Stimulated activated naive CD4-positive, alpha-beta T cell (primary cell): ENCODE measurements at places on chromosomes 16 and 17.
A peak's percentile ranks its signal among the peaks of the same experiment; 100 is the strongest.

DNA sequence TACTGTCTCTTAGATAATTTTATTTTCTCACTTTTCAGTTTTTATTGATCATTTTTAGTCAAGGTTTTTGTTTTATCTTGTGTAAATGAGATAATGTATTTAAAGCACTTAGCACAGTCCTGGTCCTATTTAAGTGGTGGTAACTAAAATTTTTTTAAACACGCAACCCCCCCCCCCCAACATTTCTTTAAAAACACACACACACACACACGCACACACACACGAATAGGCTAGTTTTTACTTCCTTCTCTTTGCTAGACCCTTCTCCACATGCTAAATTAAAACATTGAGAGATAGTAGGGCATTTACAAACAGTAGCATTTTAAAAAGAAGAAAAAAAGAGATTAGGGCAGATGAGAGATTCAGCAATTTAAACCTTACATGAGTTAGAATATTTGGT, 5.0 kb downstream of the NFATC3 start:
- no peak for DNase-seq

DNA sequence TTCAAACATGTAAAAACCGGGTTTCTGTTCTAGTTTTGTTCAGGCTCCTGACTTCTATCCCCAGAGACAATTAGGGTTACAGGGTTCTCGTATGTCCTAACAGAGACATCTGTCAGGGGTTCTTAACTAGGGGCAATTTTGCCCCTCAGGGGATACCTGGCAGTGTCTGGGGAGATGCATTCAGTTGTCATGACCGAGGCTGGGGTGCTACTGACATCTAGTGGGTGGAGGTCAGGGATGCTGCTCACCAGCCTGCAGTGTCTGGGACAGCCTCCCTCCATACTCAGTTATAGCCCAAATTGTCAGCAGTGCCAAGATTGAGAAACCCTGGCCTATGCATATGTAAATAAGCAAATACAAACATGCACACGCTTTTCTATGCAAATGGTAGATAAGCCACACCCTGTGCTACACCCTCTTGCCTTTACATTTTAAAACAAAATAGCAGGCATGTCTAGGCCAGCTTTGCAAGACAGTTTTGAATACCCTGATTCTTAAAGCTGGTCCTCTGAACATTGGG, 37.4 kb downstream of the CLEC16A start:
- DNase-seq: no peak

DNA sequence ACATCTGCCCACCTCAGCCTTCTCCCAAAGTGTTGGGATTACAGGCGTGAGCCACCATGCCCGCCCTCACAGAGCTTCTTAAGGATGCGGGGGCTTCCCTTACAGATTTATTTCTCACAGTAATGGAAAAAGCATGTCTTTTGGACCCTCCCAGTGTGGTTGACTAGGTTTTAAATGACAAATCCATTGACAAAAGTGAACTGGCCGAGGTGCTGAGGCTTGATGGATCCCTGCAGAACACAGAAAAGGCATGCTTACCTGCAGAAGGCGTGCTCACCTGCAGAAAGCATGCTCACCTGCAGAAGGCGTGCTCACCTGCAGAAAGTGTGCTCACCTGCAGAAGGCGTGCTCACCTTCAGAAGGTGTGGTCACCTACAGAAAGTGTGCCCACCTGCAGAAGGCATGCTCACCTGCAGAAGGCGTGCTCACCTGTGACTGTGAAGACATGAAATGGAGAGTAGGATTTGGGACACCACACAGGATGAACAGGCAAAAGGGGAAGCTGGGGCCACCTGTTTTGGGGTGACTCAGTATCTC, 15.1 kb upstream of the BBS2 start:
- no peak for DNase-seq

DNA sequence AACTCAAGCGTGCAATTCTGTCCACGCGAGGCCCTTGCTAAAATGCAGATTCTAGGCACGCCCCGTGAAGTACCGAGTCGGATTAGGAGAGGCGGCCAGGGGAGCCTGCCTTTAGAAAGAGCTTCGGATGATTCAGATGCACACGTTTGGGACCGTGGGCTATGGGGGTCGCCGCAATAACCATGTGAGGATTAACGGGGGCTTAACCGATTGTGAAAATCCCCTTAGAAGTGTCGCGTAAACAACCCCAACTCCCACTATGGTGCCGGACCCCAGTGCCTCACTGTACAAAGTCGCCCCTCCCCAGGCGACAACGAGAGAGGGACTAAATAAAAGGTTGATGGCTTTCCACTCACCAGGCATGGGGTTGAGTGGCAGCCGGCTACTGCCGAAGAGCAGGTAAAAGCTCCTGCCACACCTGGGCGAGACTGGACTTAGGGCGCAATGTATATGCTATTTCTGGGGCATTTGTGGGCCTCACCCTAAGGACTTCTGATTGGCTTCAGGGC, 635 bp upstream of the SP2 start:
- no peak for DNase-seq

- DNase-seq: no peak
These were observed 37.5 kb downstream of the PPL start for GRCh38 chr16:4899474-4899846.

DNA sequence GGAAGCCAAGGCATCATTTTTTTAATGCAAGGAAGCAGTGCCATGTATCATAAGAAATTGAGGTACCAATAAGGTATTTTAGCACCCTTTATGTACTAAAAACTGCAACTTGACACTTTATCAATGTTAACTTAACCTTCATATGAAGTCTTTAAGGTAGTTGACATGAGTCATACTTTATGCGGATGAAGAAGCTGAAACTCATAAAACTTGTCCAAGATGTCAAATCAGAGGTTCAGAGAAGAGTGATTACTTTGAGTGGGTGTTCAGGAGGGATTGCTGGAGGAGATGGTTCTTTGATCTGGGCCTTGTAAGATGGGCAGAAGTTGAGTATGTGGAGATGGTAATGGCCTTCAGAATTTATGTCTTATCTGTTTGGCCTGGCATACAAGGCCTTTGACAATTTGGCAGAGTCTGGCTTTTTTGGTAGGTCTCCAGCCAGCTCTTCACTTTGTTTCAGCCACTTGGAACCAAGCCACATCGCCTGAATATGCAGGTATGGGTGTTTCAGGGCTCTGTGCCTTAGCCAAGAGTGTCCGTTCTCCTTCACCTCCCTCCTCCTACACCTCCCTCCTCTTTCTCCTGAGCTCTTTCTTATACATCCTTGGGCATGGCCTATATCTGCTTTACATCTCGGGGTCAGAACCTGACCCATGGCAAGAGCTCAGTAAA, 23.7 kb downstream of the YPEL2 start:
- no peak for DNase-seq

DNA sequence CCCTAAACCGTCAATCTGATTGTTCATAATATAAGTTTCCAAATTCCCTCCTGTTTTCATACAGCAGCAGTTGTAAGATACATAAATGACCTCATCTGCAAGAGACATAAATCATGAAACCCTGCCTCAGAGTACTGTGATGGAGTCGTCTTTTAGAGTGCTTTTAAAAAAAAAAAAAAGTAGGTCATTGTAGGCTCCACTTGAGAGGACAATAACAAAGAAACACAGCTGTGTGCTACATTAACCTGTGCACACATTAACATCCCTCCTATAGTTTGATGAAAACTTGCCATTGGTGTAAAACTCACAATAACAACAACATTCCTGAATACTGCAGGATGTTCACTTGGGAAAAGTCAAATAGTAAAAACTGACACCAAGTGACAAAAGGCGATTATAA, 56.5 kb downstream of the XPO6 start:
- DNase-seq: no peak

DNA sequence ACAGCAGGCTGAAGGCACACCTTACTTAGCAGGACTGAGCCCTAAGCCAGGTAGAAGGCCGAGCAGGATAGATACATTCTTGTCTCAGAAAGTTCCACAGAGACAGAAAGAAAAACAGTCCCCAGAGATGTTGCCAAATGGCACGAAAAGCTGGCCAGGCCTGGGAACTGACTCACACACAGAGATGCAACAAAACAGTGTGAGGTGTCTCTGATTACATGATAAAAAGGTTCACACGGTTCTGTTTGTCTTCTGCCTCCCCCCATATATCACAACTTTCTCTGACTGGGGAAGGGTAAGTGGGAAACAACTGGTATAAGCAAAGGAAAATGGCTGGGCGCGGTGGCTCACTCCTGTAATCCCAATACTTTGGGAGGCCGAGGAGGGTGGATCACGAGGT, 1.7 kb downstream of the WBP2 start:
- DNase-seq: no peak

DNA sequence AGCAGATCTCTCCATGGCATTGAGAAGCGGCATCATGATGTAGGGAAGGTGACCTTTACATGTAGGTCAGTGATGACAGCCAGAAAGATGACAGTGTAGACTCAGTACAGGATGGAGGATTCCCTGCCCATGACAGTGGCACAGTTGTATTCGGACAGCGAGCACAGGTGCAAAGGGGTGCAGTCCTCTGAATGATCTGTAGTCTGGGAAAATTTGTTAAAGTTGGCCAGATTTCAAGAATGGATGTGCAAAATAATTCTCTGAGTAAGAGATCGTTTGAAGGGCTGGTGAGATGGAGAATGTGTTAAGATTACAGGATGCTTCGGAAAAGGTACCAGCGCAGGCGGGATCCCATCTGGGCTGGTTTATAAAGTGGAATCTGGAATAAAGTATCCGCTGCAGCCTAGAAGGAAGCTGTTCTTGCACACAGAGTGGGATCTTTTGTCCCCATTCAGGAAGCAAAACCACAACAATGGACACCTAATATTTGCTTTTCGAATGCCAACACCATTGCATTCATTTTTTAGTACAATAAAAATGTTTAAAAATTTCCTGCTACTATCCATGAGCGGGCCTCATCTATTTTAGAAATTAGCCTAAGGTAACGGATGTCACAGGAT, 101.2 kb downstream of the RPTOR start:
- DNase-seq: no peak

GRCh38 chr17:50693036-50693682, 14.6 kb downstream of the ANKRD40 start:
- no peak for DNase-seq

GRCh38 chr17:78834571-78834970, 6.0 kb downstream of the USP36 start:
- DNase-seq: no peak

GRCh38 chr16:2486645-2487516, 12.0 kb downstream of the TBC1D24 start:
- DNase-seq: peak; percentile 60

GRCh38 chr17:12734926-12735325, 54.4 kb upstream of the ARHGAP44 start:
- no peak for DNase-seq

DNA sequence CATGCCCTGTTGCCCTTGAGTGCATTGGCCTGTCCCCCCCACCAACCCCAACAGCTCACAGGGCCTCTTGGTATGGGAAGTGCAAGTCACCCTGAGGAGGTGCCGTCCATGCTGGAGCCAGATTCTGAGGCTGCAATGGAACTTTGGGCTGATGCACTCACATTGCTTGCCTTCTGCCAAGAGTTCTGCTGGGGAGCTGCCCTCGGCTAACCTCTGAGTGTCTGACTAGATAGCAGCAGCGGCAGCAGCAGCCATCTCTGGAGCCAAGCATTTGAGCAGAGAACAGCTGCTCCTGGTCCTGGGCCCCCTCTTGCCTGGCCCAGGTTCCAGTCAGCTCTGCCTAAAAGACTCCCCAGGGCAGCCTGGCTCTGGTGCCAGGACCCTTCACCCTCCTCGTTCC, 61.5 kb downstream of the GNAO1 start:
- no peak for DNase-seq

GRCh38 chr17:26818736-26819135, 475.2 kb upstream of the WSB1 start:
- no peak for DNase-seq

- no peak for DNase-seq
These were observed 58.8 kb downstream of the SLFN11 start for GRCh38 chr17:35314415-35315216.

GRCh38 chr17:78842881-78843565, 2.4 kb upstream of the USP36 start:
- peak; percentile 19 for DNase-seq

- DNase-seq: no peak
These were observed 5.5 kb upstream of the TM4SF5 start for GRCh38 chr17:4766201-4766600.

GRCh38 chr17:40554646-40555295, 10.5 kb downstream of the CCR7 start:
- DNase-seq: peak; percentile 26

DNA sequence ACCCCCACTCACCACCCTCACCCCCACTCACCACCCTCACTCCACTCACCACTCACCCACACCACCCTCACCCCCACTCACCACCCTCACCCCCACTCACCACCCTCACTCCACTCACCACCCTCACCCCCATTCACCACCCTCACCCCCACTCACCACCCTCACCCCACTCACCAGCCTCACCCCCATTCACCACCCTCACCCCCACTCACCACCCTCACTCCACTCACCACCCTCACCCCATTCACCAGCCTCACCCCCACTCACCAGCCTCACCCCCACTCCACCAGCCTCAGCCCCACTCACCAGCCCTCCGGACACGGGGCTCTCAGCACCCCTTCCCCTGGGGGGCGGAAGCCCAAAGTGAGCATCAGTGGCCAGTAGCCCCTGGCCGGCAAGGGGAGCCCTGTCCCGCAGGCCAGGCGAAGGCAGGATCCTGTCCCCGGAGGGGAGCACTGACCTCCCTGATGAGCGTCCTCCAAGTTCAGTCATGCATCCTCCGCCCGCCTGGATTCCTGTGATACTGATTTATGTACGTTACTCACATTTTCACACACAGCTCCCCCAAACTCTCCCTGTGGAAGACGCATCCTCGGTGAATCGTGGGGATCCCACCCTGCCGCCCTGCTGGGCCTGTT, 18.0 kb upstream of the C1QTNF8 start:
- no peak for DNase-seq

DNA sequence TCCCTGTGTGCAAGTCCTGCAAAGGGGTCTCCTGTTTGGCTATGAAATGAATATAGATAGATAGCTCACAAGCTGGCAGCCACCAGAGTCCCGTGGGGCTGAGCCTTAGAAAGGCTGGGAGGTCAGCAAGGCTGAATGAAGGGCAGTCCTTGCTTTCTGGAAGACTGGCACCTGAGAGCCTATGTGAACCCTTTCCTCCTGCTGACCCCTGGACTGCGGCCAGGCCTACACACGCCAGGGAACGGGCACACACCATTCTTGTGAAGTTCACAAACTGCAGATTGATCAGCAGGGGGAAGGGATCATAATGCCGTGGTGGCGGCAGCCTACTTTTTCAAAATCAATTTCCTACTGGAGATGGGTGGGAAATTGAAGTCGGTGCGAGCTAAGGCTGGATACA, 985 bp upstream of the C17orf107 start:
- no peak for DNase-seq

GRCh38 chr16:72131036-72131435, 37.4 kb downstream of the DHX38 start:
- DNase-seq: no peak

- no peak for DNase-seq
These were observed 85.1 kb downstream of the WWOX start for GRCh38 chr16:78184238-78185183.
